ENCODE measurements at places on chromosomes 12 and 14. TPM values are rescaled to one million over a fixed set of nuclear protein-coding genes. Genes with fewer than 3 reads are reported as not detected.

ANO2 gene
- not detected for polyA plus RNA-seq

HVCN1 gene
- polyA plus RNA-seq, result 16.4 TPM

RNFT2 gene
- 2.2 TPM for polyA plus RNA-seq

CLEC2D gene
- 241 TPM for polyA plus RNA-seq

ITPK1 gene
- 26.9 TPM for polyA plus RNA-seq

All from CD4-positive, alpha-beta memory T cell (primary cell).